NCI-H774 (cell line): ENCODE measurements at places on chromosomes 12 and 14.

GRCh38 chr12:119668324-119668841, 450 bp downstream of the PRKAB1 start:
- DNase-seq = no peak

GRCh38 chr14:94767321-94767878, 2.5 kb downstream of the GSC start:
- DNase-seq = no peak

- DNase-seq = peak; percentile 11
Measured at GRCh38 chr14:99604766-99605298, 825 bp upstream of the CCDC85C start.

DNA sequence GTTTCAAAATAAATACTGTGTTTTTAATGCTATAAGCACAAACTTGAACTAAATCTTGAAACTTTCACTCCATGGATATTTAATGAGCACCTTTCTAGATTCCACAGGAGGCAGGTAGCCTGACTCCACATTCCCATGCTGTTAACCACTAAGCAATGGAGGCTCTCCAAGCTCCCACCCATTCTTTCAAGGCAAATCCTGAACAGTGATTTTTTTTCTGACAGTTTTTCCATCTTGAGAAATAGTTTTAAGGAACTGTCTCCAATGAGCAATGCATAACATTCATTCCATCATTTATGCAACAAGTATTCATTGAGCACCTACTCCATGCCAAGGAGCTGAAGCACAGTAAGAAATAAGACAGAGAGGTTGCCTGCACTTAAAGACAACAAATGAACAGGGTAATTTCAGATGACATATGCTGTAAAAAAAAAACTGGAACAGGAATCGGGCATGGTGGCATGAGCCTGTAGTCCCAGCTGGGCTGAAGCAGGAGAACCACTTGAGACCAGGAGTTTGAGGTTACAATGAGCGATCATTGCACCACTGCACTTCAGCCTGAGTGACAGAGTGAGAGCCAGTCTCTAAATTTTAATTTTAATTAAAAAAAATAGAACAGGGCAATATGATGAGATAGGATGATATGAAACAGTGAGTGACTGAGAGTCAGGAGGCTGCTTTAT, 102.3 kb upstream of the CPSF6 start:
- no peak for DNase-seq

GRCh38 chr12:52372216-52373154, 5.2 kb upstream of the KRT85 start:
- peak; percentile 77 for DNase-seq

GRCh38 chr14:93108105-93108504, 7.6 kb downstream of the ITPK1 start:
- no peak for DNase-seq

DNA sequence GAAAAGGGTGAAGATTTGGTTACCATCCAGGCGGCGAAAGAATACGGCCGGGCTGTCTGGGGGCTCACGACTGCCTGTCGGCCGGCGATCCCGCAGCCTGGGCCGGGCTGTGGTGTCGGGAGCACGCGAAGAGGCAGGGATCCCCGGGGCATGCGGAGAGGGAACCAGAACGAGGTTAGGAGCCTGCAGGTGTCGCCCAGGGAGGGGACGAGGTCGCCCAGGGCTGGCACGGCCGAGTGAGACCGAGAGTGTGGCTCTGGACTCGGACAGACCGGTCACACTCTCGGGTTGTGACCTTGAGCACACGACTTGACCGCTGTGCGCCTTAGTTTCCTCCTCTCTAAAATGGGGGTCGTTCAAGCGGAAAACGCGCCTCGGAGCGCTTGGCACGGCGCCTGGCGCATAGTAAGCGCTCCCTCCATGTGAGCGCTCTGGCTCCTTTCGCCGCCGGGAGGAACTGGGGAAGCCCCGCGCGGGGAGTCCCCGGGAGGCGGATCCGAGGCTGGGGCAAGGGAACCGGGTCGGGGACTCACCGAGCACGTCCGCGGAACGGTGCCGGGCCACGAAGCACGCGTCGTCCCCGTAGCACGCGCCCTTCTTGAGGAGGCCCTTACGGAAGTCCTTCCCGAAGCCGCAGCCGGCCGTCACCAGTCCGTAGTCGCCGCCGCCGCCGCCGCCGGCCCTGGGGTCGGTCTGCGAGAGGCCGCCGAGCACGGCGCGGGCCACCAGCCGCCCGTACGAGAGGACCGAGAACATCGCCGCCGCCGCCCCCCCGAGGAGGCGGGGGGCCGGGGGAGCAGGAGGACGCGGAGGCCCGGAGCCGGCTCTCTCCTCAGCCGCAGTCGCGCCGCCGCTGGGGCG, 612 bp downstream of the PPTC7 start:
- DNase-seq = peak; percentile 25

DNA sequence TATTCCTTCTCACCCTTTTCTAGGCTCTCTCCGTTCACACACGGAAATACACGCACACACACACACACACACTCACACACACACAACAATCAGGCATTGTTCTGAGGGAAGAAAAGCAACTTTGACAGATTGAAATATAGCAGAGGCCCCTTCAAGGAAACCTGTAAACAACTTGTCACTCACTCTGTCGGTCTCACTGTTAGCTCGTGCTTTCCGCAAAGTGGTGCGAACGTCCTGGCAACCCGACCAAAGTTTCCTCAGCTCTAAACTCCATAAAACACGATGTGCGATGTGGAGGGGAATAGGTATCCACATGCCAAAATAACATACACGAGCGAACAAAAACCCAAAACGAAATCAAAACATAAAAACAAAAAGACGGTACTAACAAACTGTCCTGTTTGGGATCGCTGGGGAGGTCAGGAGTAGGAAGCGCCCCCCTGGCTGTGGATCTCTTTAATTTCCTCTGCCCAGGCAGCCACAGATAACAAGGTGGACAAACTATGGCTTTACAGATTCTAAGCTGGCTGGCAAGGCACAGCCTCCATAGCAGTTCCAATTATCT, 822 bp upstream of the SOX5 start:
- DNase-seq = peak; percentile 55

DNA sequence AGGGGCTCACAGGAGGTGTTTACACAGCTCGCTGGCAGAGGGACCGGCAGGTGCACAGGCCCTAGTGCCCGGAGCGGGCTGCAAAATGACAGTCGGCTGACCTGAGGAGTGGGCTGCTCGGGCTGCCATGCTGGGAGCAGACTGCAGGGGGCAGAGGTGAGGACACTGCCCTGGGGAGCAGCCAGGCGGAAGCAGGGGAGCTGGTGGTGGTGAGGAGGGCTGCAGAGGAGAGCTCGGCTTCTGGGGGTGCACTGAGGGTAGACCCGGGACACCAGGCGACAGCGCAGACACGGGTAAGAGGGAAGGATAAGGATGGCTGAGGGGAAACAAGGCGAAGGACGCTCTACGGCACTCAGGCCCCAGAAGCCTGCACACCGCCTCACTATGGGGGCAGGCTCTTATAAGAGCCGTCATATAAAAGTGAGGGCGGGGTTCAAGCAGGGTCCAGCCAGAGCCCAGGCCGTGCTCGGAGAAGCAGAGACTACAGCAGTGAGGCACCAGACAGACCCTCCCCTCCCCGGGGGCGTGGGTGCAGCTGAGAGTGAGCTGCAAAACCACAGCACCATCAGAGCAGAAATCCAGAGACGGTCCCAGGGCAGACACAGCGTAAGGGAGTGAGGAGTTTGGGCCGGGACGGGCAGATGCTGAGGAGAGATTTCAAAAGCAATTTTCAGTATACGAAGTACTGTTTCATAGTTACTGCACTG, 62.5 kb downstream of the CCDC88C start:
- DNase-seq = peak; percentile 91

- no peak for DNase-seq
Measured at GRCh38 chr12:108712165-108712924, 19.0 kb downstream of the CORO1C start.

DNA sequence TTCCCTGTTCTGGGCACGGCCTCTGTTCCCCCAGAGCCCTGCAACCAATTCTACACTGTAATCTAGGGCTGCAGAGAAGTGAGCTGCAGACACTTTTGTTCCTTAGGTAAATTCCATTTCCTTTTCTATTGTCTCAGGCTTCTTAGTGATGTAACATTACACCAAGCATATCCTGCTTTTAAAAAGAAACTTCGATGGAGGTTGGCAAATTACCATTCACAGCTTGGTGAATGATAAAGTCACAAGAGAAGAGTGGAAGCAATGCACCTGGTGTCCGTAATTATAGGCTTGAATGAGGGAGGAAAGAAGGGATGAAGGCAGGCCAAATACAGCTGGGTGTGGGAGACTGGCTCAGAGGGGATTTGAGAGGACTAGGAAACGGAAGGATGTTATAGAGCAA, 68.6 kb downstream of the PPM1A start:
- no peak for DNase-seq

- no peak for DNase-seq
Measured at GRCh38 chr12:50614167-50614759, 109.5 kb downstream of the DIP2B start.

DNA sequence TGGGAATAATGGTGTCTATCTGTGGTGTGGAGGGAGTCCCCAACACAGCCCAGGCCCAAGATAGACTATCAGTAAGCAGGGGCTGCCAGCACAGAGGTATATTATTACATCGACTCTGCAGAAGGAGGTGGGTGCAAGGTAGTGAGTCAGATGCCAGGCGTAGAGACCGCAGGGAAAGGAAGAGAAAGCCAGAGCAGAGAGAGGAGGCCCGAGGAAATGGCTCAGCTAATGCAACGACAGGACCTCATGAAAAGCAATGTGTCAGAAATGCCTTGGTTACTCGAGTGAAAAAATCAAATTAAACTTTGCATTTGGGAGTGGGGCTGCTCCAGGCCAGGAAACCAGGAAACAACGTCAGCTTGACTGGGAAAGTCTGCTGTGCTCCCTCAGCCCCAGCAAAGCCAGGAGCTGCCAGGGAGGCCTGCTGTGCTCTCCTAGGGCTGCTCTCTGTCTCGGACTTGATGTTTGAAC, 173.2 kb downstream of the SUDS3 start:
- no peak for DNase-seq

DNA sequence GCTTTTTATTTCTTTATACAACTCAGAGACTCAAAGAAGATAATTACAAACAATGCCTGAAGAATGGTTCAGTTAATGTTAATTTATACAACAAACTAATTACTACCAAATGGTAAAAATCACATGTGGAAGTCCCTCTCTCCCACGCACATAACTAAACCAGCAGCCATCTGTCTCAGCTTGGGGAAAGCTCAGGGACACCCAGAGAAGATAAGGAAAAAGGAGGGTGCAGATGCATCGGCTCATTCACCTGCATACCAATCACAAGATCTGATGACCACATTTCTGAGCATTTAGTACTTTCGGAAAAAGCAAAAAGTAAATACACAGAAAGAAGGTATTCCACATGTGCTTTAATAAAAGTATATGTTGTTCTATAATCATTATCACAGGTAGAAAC, 136.3 kb downstream of the SOX5 start:
- DNase-seq = no peak

- no peak for DNase-seq
Measured at GRCh38 chr12:49340095-49340870, 3.3 kb upstream of the C1QL4 start.

DNA sequence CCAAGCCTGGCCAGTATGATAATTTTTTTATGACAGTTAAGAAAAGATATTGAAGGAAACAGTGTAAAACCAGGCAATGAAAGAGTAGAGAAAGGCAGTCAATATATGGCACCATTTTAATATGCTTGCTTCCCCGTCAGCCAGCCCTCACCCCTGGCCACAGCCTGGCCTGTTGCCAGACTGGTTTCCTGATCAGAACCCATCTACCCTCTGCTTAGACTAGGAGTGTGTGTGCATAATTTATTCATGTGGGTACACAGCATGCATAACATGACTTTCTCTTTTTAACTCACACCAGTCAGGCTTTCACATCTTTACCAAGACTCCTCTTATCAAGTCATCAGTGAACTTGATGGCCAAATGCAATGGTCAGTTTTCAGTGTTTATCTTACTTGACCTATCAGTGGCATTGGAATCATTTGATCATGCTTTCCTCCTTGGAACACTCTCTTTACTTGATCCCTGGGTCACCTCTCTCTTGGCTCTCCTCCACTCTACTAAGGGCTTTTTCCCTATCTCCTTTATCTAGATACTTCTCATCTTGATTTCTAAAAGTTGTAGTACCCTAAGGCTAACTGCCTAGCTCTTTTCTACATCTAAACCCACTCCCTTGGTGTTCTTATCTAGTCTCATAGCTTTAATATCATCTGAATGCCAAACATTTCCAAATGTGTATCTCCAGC, 10.0 kb upstream of the GPR19 start:
- no peak for DNase-seq
